Activated T-helper 9 cell treated with anti-CD3 and anti-CD28 coated beads, Interleukin-2, amount 50 U/mL, for 16 hours (primary cell): ENCODE measurements at places on chromosomes 12 and 14.
A peak's percentile ranks its signal among the peaks of the same experiment; 100 is the strongest.

DNA sequence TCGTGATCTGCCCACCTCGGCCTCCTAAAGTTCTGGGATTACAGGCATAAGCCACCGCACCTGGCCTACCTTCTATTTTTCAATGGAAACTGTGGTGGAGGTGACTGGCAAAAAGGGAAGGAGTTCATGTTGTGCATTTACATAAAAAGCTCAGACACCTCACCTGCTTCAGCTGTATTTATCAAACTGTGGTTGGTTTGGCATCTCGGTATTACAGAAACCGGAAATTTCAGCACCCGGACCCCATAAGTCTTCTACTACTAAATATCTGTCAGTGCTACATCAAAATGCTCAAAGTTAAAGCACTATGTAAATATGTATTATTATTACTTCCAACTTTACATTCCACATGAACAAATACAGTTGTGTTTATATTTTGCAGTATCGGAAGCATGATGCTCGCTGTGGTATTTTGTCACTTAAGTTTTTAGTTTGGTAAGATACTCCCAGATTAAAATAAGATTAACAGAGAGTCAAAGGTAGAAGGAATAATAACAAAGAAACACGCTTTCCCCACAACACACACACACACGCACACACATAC lies 95.4 kb downstream of the ITPR2 start:
- DNase-seq: no peak

- DNase-seq: no peak
Observed at GRCh38 chr12:93325855-93326254, 51.9 kb upstream of the NUDT4 start.

- DNase-seq: no peak
Observed at GRCh38 chr12:122790393-122791075, 16.2 kb downstream of the CCDC62 start.

DNA sequence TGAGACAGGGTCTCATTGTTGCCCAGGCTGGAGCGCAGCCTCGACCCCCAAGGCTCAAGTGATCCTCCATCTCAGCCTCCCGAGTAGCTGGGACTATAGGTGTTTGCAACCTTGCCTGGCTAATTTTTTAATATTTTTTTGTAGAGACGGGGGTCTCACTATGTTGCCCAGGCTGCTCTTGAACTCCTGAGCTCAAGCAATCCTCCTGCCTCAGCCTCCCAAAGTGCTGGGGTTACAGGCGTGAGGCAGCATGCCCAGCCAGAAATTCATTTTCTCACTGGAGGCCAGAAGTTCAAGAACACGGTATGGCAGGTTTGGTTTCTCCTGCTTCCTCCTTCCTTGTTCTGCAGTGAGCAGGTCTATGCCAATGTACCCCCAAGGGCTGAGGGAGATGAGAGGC lies 3.7 kb downstream of the RNASE1 start:
- DNase-seq: no peak

- peak; percentile 32 for DNase-seq
Observed at GRCh38 chr14:92615451-92615850, 101.9 kb downstream of the RIN3 start.

- no peak for DNase-seq
Observed at GRCh38 chr14:40004871-40005500, 572.8 kb upstream of the FBXO33 start.

DNA sequence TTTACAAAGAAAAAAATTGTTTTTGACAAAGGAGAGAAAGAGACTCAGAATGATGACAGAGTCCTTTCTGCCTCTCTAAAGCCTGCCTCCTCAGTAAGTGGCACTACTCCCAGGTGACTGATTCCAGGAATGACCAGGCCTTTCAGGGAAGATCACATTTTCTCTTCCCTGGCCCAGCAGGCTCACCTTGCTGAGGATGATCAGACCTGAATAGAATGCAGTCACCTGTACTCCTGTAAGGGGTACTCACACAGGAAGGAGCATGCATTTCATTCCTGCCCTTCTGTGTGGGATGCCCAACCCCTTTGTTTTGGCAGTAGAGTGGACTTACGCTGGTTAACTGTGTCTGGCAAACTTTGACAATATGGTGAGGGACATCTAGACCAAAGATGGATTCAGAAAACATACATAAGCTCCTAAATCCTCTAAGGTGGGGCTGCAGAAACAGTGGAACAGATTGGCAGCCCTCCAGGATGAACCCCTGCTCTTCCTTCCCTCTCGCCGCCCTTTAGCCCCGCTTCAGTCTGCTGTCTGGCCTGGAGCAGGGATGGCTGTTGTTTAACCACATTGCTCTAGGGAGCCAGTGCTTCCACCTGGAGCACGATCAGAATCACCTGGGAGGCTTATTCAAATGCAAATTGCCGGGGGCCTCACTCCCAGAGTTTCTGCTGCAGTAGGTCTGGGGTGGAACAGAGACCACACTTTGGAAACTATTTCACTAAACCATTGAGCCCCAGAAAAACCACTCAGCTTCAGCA lies 29.8 kb downstream of the ERG28 start:
- no peak for DNase-seq

DNA sequence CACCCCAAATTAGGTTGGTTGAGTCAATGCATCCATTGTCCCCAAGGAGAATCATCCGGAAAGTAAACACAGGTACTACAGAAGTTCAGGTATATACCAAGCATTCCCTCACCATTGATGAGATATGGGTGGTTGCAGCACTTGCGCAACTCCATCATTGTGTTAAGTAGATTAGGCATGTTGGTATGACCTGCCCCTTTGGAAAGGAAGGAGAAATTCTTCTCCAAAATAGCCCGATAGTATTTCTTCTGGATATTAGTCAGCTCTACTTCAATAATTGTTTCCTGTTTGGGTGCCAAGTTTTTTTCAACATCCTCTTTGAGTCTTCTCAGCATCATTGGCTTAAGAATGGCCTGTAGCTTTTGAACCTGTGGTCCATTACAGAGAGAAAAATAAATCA lies 21.3 kb upstream of the SUPT16H start:
- no peak for DNase-seq

DNA sequence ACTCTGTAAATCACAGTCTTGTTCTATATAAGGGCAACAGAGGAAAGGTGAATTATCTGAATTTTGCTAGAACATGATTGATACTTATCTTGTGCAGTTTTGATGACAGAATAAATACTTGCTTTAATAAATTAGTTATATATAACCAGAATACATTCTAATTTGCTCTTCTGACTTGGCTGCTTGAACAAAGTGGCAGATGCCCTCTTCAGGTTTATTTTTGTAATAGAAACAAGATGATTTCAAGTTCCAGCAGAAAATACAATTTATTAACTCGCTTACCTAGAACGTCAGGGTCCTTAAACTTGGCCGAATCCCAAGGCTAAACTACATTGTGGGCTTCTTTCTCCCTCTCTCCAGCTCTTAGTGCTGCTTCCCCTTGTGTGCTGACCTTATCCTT lies 57.6 kb upstream of the SSTR1 start:
- DNase-seq: no peak

DNA sequence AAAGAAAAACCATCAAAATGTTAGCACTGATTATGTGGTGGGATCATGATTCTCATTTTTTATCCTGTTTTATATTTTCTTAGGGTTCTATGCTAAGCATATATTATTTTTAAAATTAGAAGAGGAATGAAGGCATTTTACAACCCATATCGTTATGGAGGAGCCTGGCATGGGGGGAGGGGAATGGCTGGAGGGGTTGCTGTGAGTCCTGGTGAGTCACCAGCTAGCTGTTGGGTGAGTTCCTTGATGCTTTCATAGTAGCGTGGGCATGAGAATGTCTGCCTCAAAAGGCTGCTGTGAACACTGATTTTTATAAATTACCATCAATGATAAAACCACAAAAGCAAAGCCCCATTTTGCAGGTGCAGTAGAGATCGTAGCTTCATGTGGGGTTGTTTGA lies 46.9 kb downstream of the C14orf132 start:
- no peak for DNase-seq

DNA sequence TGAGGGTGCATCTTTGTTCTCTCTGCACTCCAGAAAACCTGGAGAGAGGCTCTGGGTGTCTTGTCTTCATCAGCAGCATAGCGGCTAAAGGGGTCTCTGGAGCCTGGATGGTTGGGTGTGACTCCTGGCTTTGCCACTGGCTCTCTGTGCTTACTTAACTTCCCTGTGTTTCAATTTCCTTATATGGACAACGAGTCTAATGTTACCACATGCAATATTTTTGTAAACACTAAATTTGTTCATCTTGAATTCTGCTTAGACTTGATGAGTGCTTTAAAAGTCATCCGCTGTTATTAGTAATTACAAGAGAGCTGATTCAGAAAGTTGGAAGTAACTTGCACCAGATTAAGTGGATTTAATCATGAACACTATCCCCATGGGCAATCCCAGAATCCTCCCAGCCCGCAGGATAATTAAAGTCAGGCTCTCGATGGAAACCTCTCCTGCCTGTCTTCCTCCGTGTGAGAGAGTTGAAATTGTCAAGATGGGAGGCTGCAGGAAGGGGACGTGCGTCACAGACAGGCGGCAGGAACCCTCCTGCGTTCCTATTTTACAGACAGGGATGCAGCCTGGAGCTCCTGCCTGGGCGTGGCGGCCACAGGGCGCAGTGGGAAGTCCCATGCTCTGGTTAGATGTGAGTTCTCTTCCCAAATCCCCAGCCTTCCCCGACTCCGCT lies 201.2 kb downstream of the TTC8 start:
- no peak for DNase-seq

- DNase-seq: no peak
Observed at GRCh38 chr12:56282030-56282429, 15.3 kb downstream of the COQ10A start.

GRCh38 chr12:27387473-27387872 lies 54.8 kb downstream of the BMAL2 start:
- DNase-seq: no peak

DNA sequence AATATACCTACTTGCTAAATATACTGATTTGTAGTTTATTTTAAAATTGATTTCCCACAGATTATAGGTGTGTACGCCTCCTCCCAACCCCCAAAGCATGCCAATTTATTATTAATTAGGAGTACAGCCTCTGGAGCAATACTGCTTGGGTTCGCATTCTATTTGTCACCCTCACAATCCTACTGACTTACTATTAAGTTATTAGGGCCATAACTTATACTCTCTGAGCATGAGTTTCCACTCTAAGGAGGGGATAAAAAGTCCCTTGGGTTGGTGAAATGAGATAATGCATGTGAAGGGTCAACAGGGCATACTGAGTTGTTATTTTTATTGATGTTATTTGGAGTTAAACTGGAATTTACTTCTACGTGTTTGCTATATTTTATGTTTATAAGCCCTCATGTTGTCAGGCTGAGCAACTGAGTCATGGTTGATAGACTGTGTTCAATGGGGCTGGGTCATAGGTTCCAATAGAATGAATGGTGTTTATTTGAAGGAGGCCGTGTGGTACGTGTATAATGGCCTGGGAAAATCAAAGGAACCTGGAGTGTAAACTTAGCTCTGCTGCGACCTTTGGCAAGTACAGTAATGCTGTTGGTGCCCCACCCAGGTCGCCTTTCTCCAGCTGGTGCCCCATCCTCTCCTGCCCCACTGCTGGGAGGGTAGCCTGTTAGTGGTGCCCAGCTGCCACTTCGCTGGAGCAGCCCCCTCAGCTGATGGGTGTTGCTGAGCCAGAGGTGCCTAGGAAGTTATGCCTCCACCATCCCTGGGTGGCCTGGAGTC lies 99.3 kb upstream of the PTPRB start:
- DNase-seq: no peak
